NCI-H1105 treated with DMSO at 0.1 percent for 48 hours (cell line): ENCODE measurements at places on chromosomes 6 and 20.

DNA sequence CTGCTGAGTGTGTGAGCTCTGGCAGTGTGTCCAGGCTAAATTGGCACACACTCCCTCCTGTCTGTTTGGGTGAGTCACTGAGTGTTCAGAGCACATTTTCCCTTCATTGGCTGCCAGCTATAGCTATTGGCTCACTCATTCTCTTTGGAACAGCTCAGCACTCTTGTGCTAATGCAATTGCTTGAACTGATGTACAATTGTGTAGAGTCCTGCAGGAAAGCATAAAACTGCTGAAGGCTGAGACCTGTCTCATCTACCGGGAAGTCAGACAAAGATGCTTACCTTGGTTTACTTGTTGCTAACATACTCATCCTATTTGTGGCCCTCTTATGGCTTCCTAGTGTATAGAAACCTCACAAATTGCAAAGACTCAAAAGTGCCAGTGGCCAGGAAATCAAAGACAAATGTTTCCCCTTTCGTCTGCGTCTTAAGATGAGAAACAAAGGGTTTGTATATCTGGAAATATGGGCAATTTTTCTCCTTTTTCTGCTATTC lies 351.0 kb downstream of the BCKDHB start:
- no peak for DNase-seq

DNA sequence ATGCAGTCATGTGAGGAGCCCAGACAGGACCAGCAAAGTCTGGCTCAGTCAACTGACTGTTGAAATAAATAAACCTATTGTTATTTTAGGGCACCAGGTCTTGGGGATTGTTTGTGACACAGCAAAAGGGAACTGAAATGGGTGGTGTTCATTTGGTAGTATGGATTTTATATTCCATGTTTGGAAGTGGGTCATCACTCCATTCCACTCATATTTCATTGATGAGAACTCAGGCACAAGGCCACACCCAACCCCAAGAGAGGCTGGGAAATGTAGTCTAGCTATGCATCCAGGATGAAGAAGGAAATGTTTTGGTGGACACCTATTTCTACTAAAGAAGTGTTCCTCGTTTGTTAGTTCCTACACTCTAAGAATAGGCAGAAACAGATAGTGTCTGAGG lies 64.9 kb upstream of the BTBD3 start:
- no peak for DNase-seq

- DNase-seq, result no peak
Measured at GRCh38 chr6:123629258-123629941, 7.3 kb downstream of the TRDN start.

GRCh38 chr20:48227381-48227780 lies 442.1 kb upstream of the SULF2 start:
- DNase-seq, result no peak

- no peak for DNase-seq
Measured at GRCh38 chr6:43200541-43200940, 18.5 kb downstream of the CUL9 start.

DNA sequence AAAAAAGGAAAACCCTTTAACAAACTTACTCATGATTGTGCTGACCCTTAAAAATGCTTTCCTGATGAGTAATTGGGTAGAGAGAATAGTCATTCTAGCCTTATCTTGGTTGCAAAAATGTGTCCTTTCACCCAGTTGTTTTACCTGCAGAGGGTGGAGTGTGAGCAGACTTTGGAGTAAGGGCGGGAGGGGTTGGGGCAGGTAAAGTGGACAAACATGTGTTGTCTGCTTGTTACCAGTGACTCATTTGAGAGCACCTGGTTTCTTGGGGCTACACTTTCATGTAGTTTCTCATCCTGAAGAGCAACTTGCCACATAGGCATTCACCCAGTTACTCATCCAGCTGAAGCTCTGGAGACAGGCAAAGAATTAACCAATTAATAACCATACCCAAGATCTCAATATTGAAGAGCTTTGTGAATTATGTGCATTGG lies 121.1 kb downstream of the TNFRSF21 start:
- no peak for DNase-seq

GRCh38 chr6:87914637-87915395 lies 132.8 kb upstream of the SPACA1 start:
- DNase-seq, result no peak

DNA sequence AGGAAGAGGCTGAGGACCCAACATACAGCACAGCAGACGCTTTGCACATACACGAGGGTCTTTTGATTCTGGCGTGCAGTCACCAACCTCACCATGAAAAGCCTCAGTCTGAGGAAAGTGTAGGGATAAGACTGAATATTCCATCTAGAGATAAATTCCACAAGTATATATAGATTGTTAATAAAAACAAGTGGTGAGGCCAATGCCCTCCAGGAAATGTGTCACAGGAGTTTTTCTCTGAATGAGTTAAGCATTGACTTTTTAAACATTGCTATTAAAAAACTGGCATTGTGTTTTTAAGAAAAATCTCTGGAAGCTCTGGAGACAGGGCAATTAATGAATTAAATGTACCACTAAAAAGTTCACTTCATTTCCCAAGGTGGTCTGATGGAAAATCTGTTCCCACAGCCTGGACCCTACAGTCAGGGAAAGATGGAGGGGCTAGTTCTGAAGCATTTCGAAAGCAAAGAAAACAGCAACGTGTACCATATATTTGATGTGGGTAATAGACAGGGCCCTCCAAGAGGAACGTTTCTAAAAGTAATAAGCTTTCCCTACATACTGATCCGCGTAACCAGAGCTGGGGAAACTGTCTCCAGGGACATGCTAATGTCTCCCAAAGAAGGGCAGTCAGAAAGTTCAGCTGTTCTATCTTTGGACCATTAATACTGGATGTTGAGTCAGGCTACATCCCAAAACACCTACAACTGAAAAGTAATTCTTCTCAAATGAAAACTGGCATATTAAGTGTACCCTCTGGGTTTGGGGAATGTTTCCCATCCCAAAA lies 301.1 kb downstream of the FOXC1 start:
- DNase-seq, result no peak

DNA sequence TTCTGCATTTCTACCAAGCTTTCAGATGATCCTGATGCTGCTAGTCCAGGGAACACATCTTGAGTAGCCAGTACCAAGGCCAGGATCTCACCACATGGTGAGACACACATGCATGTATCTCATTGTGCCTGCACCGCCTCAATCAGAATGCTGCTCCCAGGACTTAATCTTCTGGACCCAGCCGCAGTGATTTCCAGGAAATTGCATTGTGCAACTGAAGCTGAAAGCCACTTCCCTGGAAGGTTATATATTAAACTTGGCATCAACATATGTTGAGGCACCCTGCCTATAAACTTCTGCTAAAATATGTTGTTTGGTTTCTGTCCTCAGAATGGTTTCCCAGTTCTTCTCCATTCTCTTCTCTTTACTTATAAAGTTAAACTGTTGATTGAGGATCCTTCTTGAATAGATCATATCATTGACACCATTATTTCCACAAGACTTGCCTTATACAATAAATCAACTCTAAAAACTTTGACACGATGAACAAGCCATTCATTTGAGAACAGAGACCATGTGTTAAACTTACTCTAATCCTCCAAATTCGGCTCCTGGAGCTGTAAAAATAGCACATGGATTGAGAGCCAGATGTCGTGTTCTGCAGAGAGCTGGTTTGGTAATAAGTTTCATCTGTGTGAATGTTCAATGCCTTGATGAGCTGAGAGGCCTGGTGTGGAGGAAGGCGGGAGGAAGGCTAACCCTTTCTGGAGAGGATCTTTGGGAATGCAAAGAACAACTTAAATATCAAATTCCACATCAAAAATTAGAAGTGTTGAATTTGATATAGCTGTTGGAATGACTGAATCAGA lies 65.0 kb upstream of the PCSK2 start:
- DNase-seq, result no peak

- peak; percentile 96 for DNase-seq
Measured at GRCh38 chr6:2108700-2109306, 136.6 kb downstream of the GMDS start.

DNA sequence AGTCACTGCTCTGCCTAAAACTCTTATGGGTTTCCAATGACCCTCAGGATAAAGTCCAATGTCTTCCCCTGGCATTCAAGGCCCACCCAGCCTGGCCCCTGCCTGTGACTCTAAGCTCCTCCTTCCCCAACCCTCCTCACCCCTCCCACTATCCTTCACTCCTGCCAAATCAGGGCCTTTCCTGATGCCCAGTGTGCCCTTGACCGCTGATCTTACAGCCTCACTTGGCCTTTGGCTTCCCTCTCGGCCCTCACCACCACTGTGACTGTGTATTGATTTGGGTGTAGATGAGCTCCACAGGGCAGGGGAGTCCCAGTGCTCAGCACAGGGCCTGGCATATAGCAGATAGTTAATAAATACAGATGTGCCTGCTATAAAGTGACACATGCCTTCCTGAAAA lies 115.7 kb downstream of the TOX2 start:
- no peak for DNase-seq

- DNase-seq, result no peak
Measured at GRCh38 chr6:39338397-39338796, 15.9 kb upstream of the KCNK16 start.

DNA sequence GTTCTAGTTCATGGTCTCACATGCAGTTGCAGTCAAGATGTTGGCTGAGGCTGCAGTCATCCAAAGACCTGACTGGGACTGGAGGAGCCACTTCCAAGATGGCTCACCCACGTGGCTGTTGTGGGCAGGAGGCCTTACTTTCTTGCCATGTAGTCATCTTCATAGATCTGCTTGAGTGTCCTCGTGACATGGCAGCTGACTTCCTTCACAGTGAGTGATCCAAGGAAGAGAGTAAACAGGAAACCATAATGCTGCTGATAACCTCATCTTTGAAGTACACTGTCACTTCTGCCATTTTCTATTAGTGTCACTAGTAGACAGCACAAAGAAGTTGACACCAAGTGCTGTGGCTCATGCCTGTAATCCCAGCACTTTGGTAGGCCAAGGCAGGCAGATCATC lies 40.1 kb upstream of the AKIRIN2 start:
- DNase-seq, result no peak

DNA sequence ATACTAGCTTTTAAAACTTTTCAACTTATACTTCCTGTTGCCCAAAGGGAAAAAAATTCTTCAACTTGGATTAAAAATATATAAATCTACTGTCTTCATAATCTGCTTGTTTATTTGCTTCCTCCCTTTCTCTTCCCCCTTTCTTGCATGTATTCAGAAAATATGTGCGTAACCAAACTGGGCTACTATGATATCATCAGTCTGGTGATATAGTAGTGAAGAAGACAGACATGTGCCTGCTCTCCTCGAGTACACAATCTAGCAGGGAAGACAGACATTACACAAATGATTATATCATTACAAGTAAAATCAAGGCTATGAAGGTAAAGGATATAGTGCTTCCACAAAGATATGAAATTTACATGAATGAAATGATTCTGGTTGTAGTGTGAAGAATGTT lies 31.0 kb downstream of the IBTK start:
- no peak for DNase-seq

DNA sequence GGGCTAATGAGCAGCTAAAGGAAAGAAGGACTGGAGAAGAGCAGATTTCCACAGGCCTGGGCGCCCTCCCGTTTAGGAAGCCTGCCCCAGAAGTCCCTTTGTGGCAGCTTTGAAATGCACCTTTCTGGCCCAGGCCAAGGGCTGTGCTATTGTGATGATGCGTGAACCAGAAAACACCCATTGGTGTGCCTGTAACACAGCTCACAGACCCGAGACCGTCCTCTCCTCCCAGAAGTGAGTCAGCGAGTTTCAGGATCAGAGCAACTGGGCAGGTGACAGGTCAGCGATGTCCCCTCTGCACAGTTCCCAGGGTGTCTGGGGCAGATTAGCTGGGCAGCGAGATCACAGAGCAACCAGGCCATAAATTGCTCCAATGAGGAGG lies 71.9 kb upstream of the SULF2 start:
- DNase-seq, result no peak

- no peak for DNase-seq
Measured at GRCh38 chr6:159874435-159874834, 16.4 kb upstream of the MAS1 start.

DNA sequence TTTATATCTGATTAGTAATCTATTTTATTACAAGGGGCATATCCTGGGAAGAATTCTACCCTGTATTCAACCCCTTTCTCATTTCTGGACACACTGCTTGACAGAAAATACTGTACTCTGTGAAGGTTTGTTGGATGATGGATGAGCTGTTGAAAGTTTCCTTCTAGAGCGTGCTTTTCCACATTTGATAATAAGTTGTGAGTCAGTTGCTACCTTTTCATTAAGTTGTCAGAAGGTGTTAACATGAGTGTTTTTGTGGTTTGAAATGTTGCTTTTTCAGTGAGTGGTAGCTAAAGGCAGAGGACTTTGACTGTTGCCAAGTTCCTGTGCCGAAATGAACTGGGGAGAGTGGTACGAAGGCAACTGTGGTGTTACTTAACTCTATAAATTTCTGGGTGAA lies 3.9 kb upstream of the ECI2 start:
- DNase-seq, result no peak

GRCh38 chr6:34926655-34927054 lies 37.6 kb downstream of the ANKS1A start:
- DNase-seq, result no peak

DNA sequence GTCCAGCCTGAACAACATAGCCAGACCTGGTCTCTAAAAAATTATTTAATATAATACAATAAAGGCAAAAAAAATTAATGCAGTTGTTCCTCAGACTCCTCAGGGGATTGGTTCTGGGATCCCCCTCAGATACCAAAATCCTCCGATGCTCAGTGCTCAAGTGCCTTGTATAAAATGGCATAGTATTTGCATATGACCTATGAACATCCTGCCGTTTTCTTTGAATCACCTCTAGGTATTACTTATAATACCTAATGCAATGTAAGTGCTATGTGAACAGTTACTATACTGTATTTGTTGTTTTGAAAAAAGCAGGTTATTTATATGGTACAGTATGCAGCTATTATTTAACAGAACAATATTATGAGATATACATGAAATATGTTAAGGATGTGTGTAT lies 43.3 kb downstream of the RNGTT start:
- no peak for DNase-seq

GRCh38 chr20:20501128-20501527 lies 133.2 kb downstream of the INSM1 start:
- no peak for DNase-seq

DNA sequence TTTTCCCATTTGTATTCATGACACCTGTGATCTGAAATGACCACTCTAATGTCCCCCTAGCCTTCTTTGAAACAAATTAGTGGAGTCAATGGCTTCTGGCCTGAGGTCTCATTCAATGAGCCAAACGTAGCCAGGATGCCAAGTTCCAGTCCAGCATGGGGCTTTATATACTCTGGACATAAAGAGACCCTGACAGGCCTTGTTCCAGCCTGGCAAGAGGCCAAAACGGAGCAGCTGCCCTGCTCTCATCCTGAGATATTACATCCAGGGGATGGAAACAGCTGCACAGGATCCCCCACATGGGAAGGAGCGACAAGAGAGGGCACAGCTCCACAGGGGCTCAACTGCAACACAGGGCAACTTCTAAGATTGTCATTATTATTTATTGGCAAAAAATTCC lies 437.8 kb downstream of the CDH26 start:
- DNase-seq, result peak; percentile 71
